ENCODE measurements at places on chromosomes 7 and 10. TPM values are rescaled to one million over a fixed set of nuclear protein-coding genes. Genes with fewer than 3 reads are reported as not detected.
A peak's percentile ranks its signal among the peaks of the same experiment; 100 is the strongest.

STRIP2 gene
- 73.5 TPM for total RNA-seq

GRCh38 chr10:115989621-115990020 is 283.4 kb downstream of the GFRA1 start:
- DNase-seq, result no peak

GRCh38 chr7:117259615-117260014 is 63.2 kb downstream of the WNT2 start:
- DNase-seq, result no peak

- peak; percentile 54 for DNase-seq
Observed at GRCh38 chr7:75866489-75867389, 12.1 kb upstream of the RHBDD2 start.

DNA sequence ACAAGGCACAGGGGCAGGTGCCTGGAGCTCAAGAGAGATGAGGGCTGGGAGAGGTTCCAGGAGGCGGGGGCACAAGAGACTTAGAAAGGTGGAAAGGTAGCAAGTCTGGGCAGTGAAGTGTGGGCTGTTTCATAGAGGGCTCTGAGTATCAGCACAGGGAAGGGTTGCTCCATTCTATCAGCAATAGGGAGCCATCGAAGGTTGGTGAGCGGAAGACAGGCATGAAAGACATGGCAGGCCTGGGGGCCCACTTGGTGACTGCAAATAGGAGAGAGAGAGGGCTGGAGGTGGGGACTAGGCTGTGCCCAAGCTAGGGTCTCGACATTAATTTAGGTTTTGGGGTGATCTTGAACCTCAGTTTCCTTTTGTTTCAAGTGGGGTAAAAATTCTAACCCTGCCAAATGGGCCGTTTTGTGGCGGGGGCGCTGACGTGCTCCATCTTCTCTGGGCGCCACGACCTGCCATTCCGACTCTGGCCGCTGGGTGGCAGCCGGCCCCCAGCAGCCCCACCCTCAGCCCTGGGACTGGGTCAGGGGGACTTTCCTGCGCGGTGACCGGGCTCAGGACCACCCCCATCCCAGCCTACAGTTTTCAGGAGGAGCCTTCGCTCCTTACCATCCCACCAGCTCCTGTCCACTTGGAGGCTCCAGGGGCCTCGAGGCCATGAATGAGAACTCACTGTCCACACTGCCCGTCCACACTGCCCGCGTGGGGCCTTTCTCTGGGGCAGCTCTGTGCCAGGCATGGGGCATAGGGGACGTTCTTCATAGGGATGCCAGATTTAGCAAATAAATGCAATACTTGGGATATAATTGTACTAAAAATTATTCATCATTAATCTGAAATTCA is 37.2 kb upstream of the PCBD1 start:
- peak; percentile 74 for DNase-seq

DNA sequence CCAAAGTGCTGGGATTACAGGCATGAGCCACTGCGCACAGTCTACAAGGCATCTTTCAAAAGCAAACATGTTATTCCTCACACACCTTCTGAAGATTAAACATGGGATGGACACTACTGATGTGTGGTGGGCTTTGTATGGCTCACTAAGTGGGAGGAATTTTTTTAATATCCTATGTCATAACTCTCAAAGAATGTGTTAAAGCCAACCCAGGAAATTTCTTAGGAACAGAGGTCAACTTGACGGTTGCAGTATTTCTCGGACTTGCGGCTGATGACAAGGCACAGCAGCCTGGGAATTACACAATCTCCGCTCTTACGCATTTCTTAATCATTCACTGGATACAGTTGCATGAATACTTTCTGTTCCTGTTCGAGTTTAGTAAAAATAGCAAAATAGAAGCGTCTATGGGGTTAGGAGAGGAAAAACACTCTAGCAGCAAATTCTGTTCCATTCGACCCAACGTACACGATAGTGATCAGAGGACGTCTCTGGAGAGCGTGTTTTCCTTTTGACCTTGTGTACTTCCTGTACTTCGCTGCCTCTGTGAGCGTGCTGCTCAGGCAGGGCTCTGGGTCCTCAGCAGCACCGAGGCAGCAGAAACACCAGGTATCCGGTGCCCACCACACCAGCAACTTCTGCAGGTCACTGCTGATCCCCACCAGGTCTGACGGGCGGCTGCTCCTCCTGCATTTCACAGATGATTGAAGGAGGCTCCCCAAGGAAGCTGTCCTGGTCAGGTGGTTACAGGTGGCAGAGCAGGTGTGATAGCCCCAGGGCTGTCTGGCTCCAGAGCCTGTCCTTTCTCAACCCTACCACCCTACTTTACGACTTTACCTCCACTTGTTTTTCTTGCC is 26.4 kb upstream of the SRGN start:
- DNase-seq, result peak; percentile 45

Measured in activated T-cell treated with anti-CD3 and anti-CD28 coated beads, Interleukin-2, amount 50 U/mL, for 72 hours (primary cell).